Thoracic aorta (tissue), 2 donors: ENCODE measurements at places on chromosomes 12 and 14. TPM values are rescaled to one million over a fixed set of nuclear protein-coding genes. Genes with fewer than 3 reads are reported as not detected.

DNA sequence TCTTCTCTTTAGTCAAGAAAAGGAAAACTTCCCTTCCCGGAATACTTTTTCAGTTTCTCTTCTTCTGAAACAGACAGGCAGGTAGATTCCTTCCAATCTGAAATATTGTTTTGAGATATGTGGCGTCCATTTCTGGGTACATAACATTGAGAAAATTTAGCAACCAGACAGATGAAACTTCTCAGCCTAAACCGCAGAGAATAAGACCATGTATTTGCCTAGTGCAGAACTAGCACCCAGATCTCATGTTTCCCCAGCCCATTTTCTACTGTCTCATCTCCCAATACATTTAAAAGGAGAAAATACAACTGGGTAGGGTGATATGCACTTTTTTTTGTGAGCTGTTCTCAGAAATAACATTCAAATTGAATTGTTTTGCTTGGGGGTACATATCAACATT, 6.4 kb downstream of the AVPR1A start:
- DNase-seq = no peak

The BDKRB2 gene
- 14.3 TPM for total RNA-seq

GRCh38 chr12:127459166-127459565, 807.8 kb upstream of the TMEM132C start:
- DNase-seq = no peak

DNA sequence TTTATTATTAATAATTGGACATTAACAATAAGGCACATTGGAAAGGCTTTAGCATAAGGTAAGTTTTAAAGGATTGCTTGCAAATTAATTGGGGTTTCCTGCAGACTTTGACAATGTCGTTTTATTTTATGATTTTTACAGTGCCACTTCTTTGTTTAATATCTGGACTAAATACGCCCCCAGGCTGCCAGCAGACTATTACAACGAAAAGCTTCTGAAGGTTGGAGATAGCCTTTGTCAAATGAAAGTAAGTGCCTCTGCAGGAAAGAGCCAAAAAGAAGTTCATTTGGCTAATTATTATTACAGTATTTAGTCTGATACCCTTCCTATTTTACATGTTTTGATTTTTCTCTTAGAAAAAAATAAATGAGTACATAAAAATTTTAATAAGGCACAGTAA, 11.3 kb downstream of the CFAP54 start:
- DNase-seq = no peak

- no peak for DNase-seq
Measured at GRCh38 chr12:51407604-51408003, 16.4 kb upstream of the GALNT6 start.

The FAM181A gene
- total RNA-seq = not detected

The SLC10A1 gene
- not detected for total RNA-seq

GRCh38 chr12:104708891-104709290, 249.2 kb downstream of the SLC41A2 start:
- DNase-seq = no peak

The PNP gene
- total RNA-seq = 42.4 TPM

DNA sequence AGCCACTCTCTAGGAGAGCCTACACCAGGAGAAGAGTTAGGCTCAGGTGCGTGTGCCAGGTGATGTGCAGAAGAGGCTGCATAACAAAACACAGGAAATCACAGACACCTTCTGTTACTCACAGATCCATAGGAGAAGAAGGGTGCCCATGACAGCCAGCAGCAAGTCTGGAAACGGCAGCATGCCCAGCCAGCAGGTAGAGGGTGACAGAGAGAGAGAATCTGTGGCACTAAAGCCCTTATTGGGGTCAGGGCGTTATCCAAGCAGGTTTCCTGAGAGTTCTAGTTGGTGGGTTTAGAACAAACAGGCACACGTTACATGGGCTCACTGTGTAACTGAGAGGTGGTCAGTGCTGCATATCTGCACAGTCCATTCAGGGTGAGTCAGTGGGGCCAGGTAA, 14.9 kb upstream of the SLC8A3 start:
- no peak for DNase-seq

GRCh38 chr12:49626169-49626835, 2.9 kb downstream of the PRPF40B start:
- DNase-seq = no peak

DNA sequence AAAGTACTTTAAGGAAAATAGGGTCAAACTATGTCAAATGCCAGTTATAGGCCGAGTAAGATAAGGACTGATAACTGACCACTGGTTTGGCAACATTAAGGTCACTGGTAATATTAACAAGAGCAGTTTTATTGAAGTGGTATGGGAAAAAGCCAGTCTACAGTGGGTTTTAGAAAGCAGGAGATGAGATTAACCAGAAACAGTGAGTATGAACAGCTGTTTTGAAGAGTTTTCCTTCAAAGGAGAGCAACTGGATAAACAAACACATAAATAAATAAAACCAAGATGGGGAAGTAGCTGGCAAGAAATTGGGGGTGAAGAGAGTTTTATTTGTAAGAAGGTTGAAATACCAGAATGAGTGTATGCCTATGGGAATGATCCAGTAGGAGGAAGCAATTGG, 30.3 kb downstream of the KITLG start:
- no peak for DNase-seq

- no peak for DNase-seq
Measured at GRCh38 chr12:3041558-3042164, 35.5 kb upstream of the TSPAN9 start.

GRCh38 chr14:78644824-78645559, 474.8 kb downstream of the NRXN3 start:
- no peak for DNase-seq

The CCDC60 gene
- total RNA-seq = not detected

- no peak for DNase-seq
Measured at GRCh38 chr12:66879409-66879808, 200.5 kb upstream of the GRIP1 start.

The TC2N gene
- 172 TPM for total RNA-seq

DNA sequence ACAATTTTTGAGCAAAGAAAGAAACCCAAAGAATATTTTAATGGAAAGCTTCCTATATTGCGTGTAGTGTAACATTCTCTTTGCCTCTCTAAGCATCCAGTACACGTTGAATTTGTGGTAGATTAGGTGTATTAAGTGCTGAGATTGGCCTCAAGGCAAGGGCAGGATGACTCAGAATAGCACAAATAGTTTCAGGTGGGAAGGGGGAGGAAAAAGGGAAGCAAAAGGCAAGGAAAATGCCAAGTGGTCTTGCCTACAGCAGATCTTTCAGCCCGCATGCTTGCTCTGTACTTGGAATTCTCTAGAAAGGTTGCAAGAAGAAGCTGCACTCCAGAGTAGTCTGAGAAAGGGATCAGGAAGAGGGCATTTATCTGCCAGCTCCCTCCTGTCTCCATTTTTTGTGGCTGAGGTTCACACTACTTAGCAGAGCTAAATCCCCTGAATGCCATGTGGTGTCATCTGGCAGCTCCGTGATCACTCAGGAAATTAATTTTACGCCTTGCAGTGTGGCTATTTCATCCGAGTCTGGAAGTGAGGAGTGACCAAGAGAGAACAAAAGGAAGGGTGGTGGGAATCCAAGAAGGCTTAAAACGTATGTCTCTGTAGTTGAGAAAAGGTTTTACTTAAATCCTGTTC, 28.5 kb downstream of the CDKN1B start:
- no peak for DNase-seq

The TPH2 gene
- total RNA-seq = not detected

DNA sequence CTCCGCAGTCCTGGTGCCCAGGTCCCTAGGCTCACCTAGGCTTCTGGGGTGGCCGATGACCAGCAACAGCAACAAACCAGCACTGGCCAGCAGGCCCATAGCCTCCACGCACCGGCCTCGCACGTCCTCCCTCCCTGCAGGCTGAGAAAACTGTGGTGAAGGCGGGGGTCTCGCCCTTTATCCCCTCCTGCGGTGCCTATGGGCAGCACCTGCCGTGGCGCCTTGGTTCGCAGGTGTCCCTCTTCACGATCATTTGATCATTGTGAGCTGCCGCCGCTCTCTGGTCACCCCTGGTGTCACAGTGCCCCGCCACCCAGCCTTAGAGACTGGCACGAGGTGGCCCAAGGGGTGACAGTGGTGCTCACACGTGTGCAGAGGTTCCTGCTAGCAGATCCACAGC, at the start of gene OVCH1:
Gene OVCH1 (minus strand): TSS at position 99 of the 400 bp plus-strand sequence. CDS start 0 bp downstream, at position 99.
- no peak for DNase-seq

The SERPINA9 gene
- not detected for total RNA-seq
